NCI-H2107 (cell line): ENCODE measurements at places on chromosomes 5 and 9.

- DNase-seq: no peak
Measured at GRCh38 chr5:160458806-160459800, 37.4 kb downstream of the PTTG1 start.

GRCh38 chr9:114674798-114675540 lies 7.0 kb downstream of the TEX48 start:
- no peak for DNase-seq

- no peak for DNase-seq
Measured at GRCh38 chr5:16034319-16035001, 145.1 kb downstream of the MARCHF11 start.

GRCh38 chr5:67206929-67207328 lies 10.3 kb upstream of the CD180 start:
- DNase-seq: no peak

DNA sequence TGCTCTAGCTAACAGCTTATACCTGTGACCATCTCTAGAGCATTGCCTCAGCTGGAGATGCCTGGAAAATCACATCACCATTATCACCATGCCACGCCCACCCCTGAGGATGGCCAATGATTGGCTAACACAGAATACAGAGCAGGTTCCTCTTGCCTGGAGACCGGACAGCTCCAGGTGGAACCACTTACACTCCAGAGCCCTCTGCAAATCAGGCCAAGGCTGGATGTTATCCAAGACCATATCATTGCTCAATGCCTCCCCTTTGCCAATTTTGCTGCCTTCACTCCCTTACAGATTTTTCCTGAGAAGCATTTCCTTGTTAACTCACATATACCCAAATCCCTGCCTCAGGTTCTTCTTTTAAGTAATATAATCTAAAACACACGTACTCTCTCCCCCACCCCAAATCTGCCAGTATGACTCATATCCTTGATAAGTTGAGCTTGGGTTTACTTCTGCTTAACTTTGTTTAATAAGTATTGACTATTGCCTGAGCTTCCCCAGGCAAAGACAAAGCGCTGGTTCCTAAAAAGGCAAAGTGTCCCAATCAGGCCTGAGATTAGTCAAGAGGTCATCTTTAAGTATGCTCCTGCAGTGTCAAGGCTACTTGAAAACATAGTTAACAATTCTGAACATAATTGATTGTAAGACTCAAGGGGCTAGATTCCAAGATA lies 309.6 kb downstream of the EPB41L4A start:
- no peak for DNase-seq

DNA sequence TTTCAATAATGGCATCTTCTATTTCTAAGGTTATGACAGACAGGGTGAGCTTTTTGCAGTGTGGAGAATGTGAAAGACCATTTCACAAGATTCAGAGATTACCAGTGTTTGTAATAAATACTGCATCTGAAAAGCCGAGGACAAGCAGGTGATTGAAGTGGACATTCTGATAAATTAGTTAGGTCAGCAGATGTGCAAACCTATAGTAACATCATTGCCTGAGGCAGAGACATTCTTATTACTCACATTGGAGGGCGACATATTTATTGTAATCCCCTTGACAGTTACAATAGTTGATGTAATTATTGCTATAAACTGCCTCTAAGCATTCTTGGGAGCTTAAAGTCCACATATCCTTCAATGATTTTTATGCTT lies 3.3 kb downstream of the RASGRF2 start:
- DNase-seq: no peak

GRCh38 chr9:6076851-6077250 lies 61.4 kb upstream of the RANBP6 start:
- no peak for DNase-seq

GRCh38 chr9:18726546-18726945 lies 252.6 kb downstream of the ADAMTSL1 start:
- DNase-seq: no peak

DNA sequence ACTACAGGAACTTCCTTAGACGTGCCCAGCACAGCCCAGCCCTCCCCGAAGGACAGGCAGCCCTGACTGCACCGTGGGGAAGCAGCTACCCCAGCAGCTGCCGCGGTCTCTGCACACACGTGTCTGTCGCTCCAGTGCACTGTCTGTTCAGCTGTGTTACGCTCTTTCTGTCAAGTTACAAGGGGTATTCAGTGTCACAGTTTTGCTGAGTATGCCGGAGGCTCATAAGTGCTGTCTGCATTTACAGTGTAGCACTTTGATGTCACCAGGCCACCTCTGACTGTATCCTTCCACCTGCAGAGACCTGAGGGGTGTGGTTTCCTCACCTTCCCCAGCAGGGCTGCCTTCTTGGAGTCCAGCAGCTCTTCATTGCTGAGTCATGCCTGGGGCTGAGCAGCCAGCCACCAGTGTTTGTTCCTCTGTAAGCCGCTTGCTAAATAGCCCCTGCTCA lies 126.8 kb downstream of the EHMT1 start:
- DNase-seq: peak; percentile 79

- DNase-seq: no peak
Measured at GRCh38 chr5:57817001-57817453, 334.4 kb upstream of the ACTBL2 start.

DNA sequence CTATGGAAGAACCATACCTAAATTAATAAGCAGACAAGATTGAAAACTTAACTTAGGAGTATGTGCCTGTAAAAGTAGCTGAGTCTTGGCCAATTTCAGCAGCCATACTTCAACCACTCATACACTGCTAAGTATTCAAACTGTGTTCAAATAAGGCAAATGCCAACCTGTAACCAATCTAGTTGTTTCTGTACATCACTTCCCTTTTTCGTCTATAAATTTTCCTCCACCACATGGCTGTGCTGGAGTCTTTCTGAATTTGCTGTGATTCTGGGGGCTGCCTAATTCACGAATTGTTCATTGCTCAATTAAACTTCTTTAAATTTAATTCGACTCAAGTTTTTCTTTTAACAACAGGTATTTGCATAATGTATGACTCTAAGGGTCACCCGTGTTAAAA lies 184.4 kb downstream of the PLK2 start:
- DNase-seq: no peak

DNA sequence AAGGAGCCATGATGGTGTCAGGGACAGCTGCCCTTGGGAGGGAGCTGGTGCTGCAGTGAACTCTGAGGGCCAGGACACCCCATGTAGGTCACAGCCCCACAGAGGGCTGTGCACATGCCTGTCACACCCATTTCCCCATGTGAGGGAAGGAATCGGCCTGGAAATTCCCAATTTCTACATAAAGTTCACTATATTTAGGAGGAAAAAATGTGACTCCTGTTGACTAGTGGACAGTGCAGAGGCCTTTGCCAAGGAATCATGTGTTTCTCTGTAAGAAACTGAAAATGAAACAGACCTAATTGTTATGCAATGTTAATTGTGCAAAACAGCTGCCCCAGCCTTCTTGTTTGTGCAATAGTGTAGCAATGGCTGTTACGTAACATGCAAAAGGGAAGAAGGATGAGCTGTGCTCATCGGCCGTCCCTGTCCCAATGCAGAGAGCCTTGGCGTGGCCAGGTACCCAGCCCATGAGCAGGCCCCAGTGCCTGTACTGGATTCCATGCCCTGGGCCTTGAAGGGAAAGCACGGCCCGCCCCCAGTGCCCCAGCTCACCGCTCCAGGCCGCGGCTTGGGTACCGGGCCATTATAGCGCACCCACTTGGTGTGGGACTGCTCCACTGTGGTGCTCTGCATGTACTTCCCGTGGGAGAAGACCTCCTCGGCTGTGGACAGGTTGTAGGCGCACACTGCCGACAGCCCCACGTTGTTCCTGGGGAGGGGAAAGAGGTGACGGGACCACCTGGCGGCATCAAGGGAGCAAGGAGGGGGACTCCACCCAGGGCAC lies 70.0 kb downstream of the SECISBP2 start:
- no peak for DNase-seq

DNA sequence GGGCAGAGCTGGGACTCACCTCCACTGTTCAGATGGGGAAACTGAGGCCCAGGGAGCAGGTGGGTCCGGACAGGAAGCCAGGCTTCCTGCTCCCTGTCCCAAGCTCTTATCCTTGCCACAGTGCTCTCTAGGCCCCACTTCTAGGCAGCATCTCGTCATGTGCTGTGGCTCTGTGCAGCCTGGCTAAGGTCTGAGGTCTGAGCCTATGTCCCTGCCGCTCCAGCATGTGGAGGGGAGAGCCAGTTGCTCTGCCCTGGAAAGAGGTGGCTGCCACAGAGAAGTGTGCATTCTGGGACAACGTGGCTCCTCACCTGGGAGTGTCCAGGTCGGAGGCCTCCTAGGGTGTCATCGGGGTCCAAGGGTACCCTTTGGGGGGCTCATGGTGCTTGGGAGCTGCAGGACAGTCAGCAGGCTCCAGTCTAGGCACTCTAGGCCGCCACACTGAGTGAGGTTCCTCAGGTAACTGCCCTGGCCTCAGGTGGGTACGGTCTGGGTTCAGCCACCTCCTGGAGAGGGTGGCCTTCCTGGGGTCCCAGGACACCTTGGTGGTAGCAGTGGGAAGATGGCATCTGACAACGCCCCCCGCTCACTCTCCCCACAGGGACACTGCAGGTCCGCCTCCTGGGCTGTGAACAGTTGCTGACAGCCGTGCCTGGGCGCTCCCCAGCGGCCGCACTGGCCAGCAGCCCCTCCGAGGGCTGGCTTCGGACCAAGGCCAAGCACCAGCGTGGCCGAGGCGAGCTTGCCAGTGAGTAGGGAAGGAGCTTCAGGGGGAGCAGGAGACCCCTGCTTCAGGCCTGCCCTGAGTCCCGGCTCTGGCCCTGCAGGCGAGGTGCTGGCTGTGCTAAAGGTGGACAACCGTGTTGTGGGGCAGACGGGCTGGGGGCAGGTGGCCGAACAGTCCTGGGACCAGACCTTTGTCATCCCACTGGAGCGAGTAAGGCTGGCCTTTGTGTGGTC lies 10.4 kb downstream of the PKN3 start:
- no peak for DNase-seq

DNA sequence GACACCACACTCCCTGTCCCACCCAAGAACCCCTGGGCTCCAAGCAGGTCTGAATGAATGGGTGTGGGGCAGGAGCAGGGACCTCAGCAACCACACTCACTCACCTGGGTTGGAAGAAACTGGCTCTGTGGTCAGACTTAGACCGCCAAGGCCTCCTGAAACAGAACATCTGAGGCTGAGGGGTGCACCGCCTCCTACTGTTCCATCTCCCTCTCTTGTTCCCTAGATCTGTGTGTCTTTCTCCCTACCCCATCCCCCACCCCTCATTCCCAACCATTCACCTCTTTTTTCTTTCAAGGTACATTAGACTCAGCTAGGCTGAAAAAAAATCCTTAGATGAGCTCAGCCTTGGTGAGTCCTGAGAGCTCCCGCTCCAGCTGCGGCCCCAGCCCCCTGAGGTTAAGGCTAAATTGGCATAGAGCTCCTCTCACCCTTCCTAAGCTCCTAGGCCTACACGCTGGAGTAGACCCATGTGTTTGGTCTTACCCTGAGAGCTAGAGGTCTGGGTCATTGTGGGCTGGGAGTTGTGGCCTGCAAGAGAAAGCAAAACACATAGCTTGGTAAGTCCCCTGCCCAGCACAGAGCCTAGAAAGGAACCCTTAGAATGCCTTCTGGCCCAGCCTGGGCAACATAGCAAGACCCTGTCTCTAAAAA lies 4.8 kb downstream of the ECSCR start:
- DNase-seq: no peak

- no peak for DNase-seq
Measured at GRCh38 chr9:115071176-115071575, 46.8 kb downstream of the TNC start.

DNA sequence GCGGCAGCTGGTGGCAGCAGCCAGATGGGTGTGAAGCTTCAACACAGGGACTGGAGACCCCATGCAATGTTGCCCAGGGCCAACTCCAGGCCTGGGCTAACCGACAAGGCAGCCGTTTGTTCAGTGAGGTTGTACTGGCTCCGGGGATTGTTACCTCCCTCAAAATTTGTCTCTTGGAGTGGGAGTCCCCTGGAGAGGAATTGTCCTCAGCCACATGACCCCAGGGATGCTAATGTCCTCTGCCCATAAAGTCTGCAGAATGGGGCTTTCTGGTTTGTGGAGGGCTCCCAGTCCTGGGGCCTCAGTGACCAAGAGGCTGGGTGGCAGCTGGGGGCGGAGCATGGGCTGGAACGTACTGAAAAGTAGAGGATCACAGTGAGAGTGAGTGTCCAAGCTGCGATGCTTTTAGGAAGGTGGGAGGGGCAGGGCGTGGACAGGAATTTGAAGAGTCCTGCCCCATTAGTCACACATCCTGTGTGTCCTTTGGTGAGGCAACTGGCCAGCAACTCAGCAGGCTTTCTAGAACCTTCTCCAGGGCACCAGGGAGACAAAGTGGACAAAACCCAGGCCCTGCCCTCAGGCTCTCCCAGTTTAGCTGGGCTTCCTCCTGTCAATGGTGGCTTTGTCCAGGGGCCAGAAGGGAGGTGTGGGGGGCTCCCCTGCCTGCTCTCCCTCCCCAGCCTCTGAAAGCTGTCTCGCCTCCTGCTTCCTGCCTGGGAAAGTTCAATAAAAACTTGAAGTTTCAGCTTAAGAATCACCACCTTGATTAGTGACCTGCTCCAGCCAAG lies 114.0 kb downstream of the NSG2 start:
- no peak for DNase-seq
